ENCODE measurements at places on chromosomes 4 and X.

DNA sequence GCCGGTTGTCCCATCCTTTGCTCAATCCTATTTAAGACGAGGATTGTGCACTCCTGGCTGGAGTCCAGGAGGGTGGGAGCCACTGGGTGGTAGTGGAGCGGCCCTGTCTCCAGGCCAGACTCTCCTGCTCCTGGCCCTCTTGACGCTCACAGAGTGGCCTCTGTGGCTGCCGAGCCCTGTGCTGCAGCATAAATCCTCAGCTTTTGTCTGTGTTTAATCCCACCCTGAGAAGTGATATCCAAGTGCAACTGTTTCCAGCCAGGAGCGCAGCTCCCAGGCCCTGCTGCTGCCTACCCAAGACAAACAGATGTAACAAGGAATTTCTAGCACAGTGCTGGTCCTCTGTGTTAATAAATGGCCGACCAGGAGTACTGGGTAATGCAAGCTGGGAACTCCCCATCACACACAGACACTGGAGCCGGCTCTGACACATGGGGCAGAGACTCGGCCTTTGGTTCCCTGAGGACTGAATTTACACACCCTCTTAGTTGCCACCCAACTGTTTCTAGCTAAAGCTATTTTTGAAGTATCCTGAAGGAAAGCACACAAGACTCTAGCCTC is 85.3 kb downstream of the GATB start:
- DNase-seq = no peak

DNA sequence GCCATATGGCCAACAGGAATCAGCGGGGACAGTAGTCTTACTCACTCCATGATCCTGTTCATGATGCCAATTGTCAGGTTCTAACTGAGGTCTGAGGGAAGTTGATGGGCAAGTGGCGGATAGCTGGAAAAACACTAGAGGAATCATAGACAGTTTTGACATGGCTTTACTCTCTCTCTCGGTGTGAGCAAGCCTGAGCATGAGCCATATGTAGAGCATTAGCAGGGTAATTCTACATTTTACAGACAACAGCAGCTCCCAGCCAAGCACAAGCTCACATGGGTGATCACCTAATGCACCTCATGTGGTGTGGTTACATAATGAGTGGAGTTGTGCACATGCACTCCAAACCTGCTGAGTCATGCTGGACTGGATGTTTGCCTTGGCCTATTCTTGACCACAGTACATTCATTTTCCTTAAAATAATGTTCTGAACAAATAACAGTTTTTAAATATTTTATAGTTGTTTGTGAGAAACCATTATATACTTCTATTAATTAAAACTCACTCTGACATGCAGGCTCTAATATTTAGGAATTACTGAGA is 429.2 kb downstream of the GPAT3 start:
- no peak for DNase-seq

DNA sequence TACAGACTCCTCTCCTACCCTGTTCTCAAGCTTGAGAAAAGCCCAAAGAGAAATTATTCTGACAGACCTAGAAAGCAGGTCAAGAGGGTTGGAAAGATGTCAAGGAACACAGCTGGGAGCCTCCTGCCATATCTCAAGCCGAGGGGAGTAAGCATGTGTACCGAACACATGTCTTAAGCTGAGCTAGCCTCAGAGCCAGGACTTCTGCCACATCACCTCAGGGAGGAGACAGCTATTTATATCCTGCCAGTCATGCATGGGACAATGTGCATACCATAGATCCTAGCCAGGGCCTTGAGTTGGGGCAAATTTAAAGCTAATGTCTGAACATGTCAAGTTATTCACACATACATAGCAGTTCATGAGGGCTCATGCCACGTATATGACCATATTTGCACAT is 11.8 kb downstream of the TMEM31 start:
- no peak for DNase-seq

- DNase-seq = no peak
Measured at GRCh38 chrX:93420525-93421082, 252.8 kb downstream of the NAP1L3 start.

GRCh38 chrX:154516656-154517100 is 646 bp upstream of the FAM3A start:
- no peak for DNase-seq

GRCh38 chr4:158588285-158588684 is 66.6 kb downstream of the RXFP1 start:
- no peak for DNase-seq

- DNase-seq = no peak
Measured at GRCh38 chr4:109589605-109590004, 29.6 kb downstream of the MCUB start.

- no peak for DNase-seq
Measured at GRCh38 chr4:13476152-13476551, 8.0 kb downstream of the RAB28 start.

DNA sequence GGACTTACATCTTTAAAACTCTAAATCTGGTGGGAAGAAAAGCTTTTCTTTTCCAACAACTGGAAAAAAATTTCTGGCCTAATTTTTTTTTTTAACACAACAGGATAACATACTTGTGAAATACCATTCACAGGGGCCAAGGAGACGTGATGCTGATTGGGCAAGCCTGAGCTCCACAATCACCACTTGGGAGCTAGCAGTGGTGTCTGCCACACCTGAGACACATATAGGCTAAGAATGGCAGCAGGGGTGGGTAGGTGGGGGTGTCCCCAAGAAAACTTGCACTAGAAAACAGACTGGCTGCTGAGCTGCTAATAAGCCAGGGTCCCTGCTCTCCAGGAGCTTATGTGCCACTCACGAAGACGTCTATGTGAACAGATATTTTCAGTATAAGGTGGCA is 5.6 kb upstream of the PKD2 start:
- no peak for DNase-seq

DNA sequence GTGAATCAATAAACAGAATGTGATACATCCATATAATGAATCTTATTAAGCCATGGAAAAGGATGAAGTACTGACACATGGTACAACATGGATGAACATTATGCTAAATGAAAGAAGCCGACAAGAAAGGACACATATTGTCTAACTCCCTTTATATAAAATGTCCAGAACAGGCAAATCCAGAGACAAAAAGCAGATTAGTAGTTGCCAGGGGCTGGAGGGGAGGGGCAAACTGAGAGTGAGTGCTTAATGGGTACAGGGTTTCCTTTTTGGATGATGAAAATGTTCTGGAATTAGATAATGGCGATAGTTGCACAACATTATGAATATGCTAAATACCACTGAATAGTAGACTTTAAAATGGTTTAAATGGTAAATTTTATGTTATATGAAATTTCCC is 17.4 kb downstream of the ADGRG4 start:
- DNase-seq = no peak

DNA sequence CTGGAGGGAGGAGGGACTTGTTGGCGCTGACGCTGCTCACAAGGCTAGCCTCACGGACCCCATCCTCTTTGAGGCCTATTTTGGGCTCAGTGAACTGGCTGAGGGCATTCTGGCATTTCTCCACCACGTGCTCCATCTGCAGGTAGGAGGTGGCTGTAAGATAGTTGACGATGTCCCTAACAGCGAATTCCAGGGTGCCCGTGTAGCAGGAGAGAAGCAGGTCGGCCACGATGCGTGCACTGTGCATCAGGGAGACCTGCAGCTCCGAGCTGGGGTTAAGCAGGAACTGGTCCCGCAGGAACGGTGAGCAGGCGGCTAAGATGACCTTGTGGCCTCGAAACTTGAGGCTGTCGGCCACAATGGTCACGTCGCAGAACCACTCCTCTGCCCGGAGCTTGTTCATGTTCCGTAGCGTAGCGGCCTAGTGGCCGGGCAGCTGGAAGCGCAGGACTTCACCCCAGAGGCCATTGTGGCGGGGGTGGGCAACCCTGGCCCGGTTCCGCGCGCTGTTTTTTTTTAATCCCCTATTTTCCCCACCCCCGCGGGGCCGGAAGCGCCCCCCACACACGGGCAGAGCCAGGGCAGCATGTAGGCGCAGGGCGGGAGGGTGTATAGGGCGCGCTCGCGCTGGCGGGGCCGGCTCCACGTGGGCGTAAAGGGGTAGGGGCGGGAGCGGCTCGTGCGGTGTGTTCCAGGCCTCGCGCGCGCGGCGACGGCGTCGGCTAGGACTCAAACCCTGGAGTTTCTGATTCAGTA is 73.2 kb downstream of the UBE2K start:
- DNase-seq = no peak

GRCh38 chrX:28638775-28639174 is 51.5 kb downstream of the IL1RAPL1 start:
- no peak for DNase-seq

DNA sequence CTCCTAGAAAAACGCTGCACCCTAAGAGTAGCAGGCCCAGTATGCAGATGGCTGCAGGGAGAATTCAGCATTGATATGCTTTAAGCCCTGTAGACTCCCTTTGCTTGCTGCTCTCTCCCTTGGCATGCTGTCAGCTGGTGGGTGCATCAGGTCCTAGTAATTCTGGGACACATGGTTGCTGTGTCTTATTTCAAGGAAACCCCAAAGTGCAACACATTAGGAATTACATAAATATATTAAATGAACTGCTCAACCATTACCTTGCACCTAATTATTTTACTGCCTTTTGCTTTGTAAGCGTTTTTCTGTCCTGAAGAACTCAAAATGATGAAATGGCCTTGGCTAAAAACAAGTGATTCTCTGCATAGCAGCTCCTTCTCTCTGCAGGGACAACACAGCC is 516.3 kb downstream of the ZIC3 start:
- DNase-seq = no peak

- no peak for DNase-seq
Measured at GRCh38 chr4:40998675-40999358, 215.5 kb downstream of the APBB2 start.

GRCh38 chr4:150280081-150280895 is 202.0 kb downstream of the DCLK2 start:
- DNase-seq = no peak

- no peak for DNase-seq
Measured at GRCh38 chrX:68534691-68535090, 35.8 kb downstream of the YIPF6 start.

DNA sequence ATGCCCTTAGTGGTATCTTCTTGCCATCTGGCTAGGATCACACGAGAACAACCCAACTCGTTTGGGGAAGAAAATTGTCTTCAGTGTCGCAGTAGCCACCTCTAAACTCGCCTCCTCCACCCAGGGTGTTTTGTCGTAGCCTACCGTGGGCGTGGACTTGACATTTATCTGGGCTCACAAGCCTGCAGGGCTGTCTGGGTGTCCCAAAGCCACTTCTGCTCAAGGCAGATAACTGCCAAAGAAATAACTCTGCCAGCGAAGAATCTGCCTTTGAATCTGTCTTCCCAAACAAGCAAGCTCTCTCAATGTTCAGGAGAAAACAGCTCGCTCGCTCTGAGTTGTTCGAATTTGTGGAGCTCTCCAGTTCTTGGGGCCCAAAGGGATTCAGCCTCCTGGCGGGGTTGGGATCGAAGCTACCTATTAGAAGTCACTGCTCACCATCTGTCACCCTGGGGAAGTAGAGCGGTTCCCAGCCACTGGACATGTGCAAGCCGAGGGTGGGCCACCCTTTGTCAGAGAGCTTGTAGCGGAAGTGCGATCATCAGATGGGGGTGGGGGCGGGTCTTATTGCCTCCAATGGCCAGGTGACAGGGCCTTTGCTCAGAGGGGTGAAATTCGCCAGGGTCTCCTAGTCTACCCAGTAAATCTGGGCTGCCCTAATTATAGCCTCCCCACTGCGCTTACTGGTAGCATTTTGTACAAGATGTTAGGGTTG is 14.8 kb downstream of the BLOC1S4 start:
- no peak for DNase-seq

GRCh38 chr4:114400531-114400930 is 198.1 kb upstream of the UGT8 start:
- no peak for DNase-seq

DNA sequence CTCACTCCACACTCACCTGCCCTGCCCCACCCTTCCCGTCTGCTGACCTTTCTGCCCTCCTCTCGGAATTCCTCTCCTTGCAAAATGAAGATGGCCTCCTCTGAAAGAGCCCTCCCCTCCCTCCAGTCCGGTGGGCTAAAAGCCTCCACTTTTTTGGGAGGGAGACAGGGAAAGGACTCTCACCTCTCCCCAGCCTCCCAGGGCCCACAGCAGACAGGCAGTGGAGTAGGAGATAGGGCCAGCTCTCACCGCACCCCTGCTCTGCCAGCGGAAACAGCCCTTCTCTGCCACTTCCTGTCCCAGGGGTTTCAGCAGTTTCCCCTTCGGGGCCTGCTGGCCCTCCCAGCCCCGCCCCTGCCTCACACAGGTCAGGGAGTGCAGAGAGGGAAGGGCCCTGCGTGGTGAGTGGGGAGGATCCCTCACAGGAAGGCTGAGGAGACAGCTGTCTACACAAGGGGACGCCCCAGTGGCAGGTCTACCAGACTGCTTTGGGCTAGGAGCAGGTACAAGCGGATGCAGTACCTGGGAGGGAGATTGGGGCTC is 18.2 kb downstream of the ELF4 start:
- DNase-seq = peak; percentile 65

DNA sequence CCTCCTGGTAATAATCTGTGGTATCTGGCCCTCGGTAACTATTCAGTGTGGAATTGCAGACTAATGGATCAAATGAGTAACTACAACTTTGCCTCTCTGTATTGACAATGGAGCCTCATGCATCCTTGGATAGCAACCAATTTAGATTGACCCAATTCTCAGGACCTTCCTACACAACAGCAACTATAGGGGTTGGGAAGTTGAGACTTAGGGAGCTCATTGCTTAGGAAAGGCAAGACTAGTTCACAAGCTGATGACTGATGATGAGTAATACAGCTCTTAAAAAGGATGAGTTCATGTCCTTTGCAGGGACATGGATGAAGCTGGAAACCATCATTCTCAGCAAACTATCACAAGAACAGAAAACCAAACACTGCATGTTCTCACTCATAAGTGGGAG is 47.5 kb upstream of the KLHL13 start:
- DNase-seq = no peak

DNA sequence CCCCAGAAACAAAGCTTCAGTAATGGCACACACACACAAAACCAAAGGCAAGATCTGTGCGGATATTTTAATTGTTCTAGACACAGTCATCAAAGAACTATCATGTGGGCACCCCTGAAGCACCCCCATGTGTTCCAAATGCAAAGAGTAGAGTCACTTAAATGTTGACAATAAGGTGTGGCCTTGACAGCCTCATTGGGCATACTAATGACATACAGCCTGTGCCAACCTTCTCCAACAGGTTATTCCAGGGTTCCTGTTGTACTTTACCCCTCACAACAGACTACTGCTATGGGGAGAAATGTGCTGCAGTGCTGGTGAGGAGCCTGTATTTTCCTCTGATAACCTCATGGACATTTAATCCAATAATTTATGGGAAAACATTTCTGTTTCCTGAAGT is 29.8 kb upstream of the CT47C1 start:
- no peak for DNase-seq

DNA sequence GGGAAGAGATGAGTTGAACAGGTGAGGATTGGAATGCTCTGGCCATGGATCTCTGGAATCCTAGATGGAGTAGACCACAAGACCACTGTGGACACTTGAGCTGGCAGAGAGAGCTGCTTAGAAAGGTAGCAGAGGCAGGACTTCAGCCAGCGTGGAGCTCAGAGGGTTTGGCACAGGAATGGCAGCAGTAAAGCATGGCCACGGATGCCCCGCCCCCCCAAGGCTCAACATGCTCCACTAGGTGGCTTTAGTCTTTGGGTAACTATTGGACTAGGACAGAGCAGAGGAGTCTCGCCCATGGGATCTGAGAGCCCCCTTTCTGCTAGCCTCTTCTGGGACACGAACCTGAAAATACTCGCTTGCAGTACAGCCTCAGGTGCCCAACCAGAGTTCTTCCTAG is 150.1 kb upstream of the NEIL3 start:
- no peak for DNase-seq
